Peyer's patch (tissue), 4 donors: ENCODE measurements at places on chromosomes 13 and 19. TPM values are rescaled to one million over a fixed set of nuclear protein-coding genes. Genes with fewer than 3 reads are reported as not detected.

The ZNF569 gene
- 3.5 TPM for total RNA-seq

The GJB2 gene
- 8.8 TPM for total RNA-seq

The CYP2A6 gene
- not detected for total RNA-seq

The C1QTNF9 gene
- not detected for total RNA-seq

The OR7C1 gene
- not detected for total RNA-seq

The CEACAM20 gene
- 164 TPM for total RNA-seq

The LSR gene
- 204 TPM for total RNA-seq

The CFD gene
- 140 TPM for total RNA-seq

The RNF225 gene
- total RNA-seq = not detected

The FUT1 gene
- total RNA-seq = 0.38 TPM

The FFAR1 gene
- not detected for total RNA-seq

The RDH8 gene
- not detected for total RNA-seq

The SYNGR4 gene
- total RNA-seq = not detected

The AKAP11 gene
- total RNA-seq = 16.5 TPM

The CGB3 gene
- total RNA-seq = not detected

The ELSPBP1 gene
- total RNA-seq = not detected

The GGN gene
- 8.2 TPM for total RNA-seq

The RNASEH2A gene
- 8.8 TPM for total RNA-seq

The URAD gene
- 144 TPM for total RNA-seq
